ENCODE measurements at places on chromosomes 2 and 18.
A peak's percentile ranks its signal among the peaks of the same experiment; 100 is the strongest.

- DNase-seq: no peak
Observed at GRCh38 chr2:1134629-1135028, 184.0 kb downstream of the SNTG2 start.

GRCh38 chr2:202014759-202015211, 18.9 kb upstream of the FZD7 start:
- DNase-seq: no peak

- DNase-seq: no peak
Observed at GRCh38 chr2:61340242-61340641, 130.6 kb downstream of the USP34 start.

DNA sequence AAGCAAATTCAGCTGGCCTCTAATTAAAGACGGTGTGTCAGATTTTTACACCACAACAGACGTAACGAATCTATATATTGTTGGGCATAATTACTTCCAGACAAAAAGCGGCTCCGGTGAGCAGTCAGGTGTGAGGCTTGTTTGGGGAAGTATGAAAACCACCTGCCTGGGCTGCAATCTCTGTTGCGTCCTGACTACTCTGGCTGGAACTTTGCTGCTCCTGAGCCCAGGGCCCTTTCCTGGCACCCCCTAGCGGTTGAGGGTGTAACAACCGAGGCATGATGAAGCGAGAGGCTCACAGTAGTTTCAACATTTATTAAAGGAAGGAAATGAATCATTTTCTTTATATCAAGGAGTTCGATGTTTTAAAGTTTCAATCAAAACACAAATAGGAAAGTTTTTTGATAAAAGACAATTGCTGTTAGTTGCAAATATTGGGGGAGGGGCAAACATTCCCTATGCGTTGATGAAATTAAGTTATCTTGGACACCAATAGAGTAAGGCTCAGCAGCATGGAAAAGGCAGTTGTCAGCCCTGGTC, 10.6 kb upstream of the ITGB6 start:
- no peak for DNase-seq

GRCh38 chr2:113762377-113763118, 6.1 kb upstream of the SLC35F5 start:
- no peak for DNase-seq

DNA sequence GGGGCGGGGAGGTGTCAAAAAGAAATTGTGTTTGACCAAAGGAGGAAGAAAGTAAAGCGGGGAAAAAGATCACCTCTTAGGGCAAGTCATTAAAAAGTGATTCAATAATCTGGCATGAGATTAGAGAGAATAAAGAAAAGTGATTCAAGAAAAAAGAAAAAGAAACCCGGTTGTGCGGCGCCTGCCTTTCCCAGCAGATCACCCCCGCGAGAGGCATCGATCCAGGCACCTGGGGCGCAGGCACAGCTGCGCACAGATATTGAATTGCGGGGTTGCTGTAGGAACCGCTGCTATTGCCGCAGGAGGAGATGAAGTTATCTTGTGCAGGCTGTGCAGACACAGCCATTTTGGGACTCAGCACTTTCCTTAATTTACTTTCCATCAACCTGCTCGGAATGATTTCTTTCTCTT, 71.2 kb downstream of the PLB1 start:
- DNase-seq: no peak

DNA sequence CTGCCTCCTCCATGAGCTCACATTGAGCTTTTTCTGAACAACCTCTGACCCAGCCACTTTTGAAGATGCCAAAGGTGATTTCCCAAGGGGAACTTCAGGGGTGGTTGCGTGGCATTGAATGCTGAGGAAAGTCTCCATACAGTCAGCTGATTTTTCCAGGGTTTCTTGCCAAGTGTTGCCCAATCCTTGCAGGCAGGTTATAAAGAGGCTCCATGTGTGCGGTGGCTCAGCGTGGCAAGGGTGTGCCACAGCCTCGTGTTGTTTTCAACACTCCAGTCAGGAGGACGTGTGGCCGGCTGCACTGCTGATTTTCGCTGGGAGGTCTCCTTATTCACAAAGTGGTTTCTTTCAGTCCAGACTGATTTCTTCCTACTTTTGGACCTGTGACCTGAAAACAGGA, 81.4 kb upstream of the GATA6 start:
- no peak for DNase-seq

GRCh38 chr2:118882693-118883336, 35.4 kb upstream of the EN1 start:
- DNase-seq: no peak

GRCh38 chr18:70662588-70662987, 373.7 kb downstream of the SOCS6 start:
- DNase-seq: no peak

GRCh38 chr2:21231985-21232384, 108.2 kb downstream of the TDRD15 start:
- no peak for DNase-seq

DNA sequence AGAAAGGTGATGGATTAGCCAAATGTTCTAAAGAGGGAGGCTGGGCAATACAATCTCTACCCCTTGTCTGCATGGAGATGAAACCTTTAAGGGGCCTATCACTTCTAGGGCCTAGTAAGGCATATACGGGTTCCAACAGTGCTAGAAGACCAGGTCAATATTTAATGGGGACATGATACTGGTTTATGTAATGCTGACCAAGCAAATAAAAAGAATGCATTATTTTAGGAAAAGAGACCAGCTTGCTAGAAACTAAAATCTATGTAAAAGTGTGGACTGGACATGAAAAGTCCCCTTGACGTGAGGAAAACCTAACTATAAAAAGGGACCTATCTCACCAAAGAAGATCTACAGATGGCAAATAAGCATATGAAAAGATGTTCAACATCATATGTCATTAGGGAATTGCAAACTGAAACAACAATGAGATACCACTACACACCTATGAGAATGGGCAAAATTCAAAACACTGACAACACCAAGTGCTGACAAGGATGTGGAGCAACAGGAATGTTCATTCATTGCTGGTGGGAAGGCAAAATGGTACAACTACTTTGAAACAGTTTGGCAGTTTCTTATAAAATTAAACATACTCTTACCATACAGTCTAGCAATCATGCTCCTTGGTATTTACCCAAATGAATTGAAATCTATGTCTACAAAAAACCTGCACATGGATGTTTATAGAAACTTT, 45.9 kb upstream of the TLK1 start:
- no peak for DNase-seq

DNA sequence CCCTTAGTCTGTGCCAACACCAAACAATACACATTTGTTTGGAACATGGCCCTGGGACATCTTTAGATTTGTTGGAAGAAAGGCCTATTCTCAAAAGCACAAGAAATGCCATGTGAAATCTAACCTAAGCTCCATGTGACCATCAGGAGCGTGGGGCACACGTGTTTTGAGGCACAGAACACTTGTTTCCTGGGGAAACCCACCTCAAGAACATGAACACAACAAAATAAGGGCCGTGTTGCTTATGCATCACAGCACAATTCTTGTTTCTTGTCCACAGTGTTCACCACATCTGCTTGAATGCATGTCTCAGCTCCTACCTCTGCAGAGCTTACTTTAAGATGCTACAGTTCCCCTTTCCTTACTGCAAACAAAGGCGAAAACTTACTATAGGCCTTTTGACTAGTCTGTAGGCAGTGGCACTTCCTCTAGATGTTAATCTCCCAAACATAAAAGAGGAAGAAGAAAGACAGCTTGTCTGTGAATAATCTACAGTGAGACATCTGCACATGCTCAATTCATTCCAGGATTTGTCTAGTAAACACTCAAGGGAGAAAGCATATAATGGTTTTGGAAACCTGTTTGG, 165.0 kb downstream of the ANKRD44 start:
- no peak for DNase-seq

DNA sequence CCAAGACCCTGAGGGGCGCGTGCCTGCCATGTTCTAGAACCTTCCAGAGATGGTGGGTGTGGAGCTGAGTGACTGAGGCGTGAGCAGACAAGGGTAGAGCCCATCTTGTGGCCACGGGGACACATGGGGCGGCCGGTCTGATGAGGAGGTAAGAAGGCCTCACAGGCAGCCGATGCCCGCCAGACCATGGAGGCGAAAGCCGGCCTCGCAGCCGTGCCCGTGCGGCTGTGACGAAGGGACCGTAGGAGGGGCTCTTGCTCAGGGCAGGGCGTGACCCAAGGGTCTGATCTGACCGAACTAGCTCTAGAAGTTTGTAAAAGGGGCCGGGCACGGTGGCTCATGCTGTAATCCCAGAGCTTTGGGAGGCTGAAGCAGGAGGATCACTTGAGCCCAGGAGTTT, 19.6 kb downstream of the D2HGDH start:
- no peak for DNase-seq

GRCh38 chr2:234334151-234334550, 162.7 kb downstream of the ARL4C start:
- DNase-seq: no peak

- no peak for DNase-seq
Observed at GRCh38 chr2:53150146-53150545, 617.5 kb upstream of the CHAC2 start.

DNA sequence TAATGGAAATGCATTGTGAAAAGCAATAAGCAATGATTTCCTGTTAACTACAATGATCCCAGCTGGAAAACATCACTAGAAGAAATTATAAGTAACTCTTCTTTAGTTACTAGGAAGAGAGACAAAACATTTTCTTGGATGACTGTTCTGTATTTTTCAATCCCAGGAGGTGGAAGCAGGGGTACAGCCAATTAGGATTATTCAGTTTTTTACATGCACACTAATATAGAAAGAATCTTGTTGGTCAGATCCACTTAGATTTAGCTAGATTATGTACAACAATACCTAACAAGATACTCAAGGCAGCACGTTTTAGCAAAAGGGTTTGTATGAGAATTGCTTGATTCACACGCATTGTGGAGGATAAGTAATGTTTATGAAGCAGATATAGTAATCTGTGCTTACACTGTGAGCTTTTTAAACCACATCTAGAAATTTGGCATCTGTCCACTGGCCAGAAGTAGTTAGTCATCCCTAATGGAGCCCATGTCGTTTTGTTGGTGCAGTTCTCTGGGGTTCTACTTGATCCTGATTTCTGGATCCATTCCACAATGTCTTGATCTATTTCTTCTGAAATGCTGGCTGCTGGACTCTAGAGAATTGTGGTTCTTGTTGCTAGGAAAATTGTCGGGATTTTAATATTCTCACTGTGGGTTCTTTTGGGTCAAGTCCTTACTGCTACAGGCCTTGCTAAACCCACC, 199.7 kb downstream of the ADCYAP1 start:
- DNase-seq: no peak

DNA sequence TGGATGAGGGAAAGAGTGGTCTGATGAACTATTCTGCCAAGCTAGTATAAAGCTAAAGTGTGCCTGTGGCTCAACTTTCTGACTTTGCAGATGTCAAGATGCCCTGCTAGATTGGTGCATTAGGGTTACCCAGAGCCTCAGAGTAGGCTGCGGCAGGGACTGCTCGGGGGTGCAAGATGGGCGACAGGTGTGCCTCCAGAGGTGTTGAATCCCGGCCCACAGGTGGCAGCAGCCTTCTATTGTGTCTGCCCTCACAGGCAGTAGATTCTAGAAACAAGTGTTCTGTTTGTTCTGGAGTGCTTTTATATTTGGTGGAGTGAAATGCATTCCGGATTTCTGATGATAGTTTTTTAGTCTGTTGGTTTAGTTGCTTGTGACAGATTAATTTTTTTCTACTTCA, 131.6 kb upstream of the IL1R2 start:
- DNase-seq: no peak

DNA sequence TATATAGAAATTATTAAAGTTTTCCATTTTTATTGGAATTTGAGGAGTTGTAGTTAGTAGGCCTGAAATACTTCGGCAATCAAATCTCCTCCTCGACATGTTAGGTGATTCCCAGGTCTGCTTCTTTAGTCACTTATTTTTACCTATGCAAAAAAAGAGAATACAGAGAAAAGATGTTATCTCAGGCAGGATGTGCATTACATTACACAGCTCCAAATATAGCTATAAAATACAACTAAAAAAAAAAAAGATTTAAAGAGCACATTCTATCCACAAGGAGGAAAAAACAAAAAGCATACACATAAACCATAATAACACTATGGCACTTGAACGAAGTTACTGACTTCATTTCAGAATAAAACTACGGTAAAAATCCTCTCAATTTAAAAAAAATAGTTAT, 8.1 kb downstream of the STK17B start:
- DNase-seq: no peak

DNA sequence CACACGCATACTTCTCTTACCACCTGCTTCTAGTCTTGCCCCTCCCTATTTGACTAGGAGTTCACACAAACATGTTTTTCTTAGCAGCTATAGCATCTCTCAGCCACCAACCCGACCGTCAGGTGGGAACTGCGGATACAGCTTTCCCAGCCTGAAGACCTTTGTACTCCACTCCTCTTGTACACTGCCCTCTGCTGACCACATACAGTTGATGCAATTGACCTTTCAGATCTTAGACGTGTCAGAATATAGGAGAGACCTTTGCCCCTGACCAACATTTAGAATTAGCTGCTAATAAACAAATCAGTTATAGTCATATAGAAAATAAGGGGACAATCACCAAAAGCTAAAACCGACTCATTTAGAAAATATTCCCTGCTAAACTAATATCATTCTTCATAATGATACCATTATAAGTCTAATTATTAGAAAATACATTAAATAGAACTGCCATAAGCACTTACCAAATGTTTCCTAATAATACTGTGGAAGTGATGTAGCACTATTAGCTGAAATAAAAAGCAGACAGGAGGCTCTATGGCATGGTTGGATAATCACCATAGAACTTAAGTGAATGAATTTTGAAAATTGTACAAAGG, 208.4 kb downstream of the RAD51AP2 start:
- DNase-seq: peak; percentile 18

GRCh38 chr2:150255528-150255927, 231.9 kb downstream of the RND3 start:
- DNase-seq: no peak

GRCh38 chr2:234914371-234915154, 37.3 kb upstream of the SH3BP4 start:
- DNase-seq: no peak

- DNase-seq: no peak
Observed at GRCh38 chr2:118190474-118190873, 102.2 kb downstream of the INSIG2 start.

DNA sequence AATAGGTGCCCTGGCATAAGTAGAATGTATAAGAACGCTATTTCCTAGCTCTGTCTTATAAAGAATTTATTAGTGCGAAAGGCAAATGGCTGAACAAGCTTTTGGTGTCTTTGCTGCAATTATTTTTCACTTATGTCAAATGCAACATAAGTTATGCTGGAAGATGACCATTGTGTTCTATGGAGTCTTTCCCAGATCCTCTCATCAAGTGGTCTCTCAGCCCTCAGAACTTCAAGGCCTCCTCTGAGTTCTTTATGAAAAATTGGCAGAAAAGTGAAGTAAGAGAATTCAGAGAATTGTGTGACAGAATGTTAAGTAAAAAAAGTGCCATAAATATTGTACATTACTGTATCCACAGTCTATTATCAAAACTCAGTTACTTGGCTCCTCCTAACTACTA, 75.2 kb downstream of the RIT2 start:
- DNase-seq: no peak

GRCh38 chr2:27177441-27178351, 28.9 kb downstream of the TCF23 start:
- no peak for DNase-seq

GRCh38 chr18:78573773-78574172, 405.8 kb upstream of the SALL3 start:
- DNase-seq: no peak

All from left renal pelvis (tissue), 4 donors.